ENCODE measurements at places on chromosomes 5 and 9.

GRCh38 chr5:2256691-2257280, 374.1 kb upstream of the IRX4 start:
- no peak for DNase-seq

DNA sequence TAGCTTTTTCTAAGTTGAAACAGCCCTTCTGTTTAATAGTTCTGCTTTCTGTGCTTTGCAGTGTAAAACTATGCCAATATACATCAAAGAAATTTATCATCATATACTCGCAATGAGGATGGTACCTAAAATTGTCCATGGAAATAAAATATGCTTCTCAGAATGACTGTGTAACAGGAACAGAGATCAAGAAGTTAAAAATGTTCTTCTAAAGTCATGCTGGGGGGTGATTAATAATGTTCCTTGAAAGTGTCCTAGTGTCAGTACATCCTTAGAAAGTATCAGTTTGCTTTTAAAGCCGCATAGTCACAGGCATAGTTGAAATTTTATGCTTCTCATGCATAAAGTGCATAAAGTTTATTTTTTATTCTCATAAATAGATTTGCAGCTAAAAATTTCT, 4.0 kb upstream of the LRRC70 start:
- no peak for DNase-seq

- DNase-seq, result no peak
Measured at GRCh38 chr5:144093868-144094267, 76.6 kb downstream of the YIPF5 start.

GRCh38 chr5:141641634-141642267, 5.0 kb downstream of the RELL2 start:
- DNase-seq, result peak; percentile 76

- DNase-seq, result no peak
Measured at GRCh38 chr5:118953652-118954005, 34.7 kb downstream of the DTWD2 start.

DNA sequence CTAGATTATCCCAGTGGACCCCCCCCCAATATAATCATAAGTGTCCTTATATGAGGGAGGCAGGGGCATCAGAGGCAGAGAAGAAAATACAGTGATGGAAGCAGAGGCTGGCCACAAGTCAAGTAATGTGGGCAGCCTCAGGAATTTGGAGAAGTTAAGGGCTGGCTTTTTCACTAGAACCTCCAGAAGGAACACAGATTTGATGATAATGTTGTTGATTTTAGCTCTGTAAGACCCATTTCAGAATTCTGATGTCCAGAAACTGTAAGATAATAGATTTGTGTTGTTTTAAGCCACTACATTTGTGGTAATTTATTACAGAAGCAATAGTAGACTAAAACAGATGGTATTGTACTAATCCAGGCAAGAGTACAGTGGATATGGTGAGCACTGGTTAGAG, 36.3 kb upstream of the LRRTM2 start:
- DNase-seq, result peak; percentile 44

DNA sequence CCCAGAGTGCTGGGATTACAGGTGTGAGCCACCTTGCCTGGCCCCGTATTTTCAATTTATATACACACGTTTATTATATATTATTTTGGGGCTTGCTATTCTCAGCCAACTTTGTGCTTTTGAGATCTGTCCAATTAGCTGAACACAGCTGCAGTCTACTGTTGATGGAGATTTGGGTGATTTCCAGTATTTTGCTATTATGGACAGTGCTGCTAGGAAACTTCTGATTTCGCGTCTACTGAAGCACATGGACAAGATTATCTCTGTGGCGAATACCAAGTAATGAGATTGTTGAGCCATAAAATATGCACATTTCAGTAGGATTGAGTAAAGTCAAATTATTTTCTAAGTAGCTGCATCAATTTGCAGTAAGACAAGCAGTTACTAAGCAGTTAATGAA, 1731.2 kb upstream of the CDH6 start:
- no peak for DNase-seq

DNA sequence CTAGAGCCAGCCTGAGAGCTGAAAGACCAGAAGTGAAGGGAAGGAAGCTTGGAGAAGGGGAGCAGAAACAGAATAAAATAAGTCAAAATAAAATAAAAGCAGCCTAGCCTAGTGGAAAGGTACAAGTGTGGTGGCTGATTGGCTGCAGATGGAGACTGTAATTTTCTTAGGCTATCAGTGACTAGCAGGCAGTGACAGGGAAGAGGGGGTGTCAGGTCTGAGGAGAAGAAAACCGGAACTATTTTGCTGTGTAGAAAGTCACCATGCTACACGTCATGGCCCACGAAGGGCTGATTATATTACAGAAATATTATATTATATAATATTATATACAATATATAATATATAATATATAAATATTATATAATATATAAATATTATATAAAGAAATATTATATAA, 98.1 kb upstream of the TAF11L2 start:
- no peak for DNase-seq

DNA sequence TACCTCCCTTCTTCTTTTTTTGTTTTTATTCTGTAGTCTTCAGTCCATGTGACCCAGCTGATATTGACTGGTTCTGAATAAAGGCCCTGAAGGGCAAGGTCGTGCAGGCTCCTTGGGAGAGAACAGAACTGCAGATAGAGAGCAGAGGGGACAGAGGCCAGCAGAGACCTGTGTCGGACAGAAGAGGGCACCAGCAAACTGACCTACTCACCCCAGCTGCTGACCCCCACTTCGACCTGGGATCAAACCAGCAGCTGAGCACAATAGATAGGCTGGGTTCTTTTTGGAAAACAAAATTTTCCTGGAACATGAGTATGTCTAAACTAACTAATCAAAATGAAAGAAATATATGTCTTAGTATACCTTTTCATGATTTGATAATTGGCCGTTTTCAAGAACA, 695.1 kb downstream of the NR2F1-AS1 start:
- no peak for DNase-seq

GRCh38 chr5:93874080-93874479, 132.7 kb upstream of the POU5F2 start:
- DNase-seq, result peak; percentile 63

DNA sequence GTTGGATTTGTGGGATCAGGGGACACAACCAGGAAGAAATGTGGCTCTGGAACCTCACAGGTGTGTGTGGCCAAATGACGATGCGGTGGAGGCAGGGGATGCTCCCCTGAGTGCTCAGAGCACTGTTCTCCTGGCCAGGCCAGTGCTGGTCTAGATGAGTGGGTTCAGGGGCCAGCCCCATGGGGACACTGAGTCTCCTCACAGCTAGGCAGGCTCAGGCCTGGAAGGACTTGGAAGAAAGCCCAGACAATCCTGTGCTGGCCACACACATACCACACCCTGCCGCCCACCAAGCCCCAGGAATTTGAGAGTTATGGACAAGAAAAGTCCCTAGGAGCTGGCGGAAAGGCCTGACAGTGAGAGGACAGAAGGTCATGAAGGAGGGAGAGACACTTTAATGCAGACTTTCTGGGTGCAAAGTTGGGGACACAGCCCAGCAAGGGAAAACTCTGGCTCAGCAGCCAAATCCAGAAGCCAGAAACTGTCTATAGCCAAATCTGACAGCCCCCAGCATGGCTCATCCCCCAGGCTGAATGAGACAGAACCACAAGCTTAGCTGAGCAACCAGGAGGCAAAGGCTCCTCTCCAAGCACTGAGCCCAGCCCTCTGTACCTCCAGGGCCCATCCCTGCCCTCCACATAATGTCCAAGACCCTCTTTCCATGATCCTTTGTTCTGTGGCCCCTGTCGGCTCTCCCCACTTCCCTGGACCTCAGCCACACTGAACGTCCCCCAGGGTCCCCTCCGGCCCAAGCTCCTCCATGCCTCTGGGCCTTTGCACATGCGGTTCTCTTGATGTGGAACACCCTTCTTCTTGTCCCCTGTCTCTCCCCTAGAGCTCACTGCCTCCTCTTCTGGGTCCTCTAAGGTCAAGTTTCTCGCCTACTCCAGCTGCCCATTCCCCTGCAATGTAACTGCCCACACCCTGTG, 22.4 kb downstream of the LHX6 start:
- peak; percentile 82 for DNase-seq

GRCh38 chr5:133468596-133468995, 143.7 kb downstream of the FSTL4 start:
- DNase-seq, result no peak

DNA sequence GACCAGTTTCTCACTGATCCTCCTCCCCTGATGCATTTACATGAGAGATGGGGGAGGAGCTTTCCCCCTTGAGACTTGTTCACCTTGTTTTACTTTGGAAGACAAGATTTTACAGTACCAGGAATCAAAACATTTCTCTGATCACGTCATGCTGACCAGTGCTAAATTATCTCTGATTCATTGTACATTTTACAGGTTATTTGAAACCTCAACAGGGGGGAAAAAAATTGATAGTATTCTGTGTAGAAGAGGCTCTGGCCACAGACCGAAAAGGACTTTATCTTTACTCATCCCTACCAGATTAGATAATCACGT, 133.9 kb downstream of the GRIA1 start:
- DNase-seq, result no peak

GRCh38 chr5:149265068-149265465, 6.6 kb upstream of the AFAP1L1 start:
- no peak for DNase-seq

GRCh38 chr5:135745897-135746500, 88.5 kb upstream of the SLC25A48 start:
- DNase-seq, result no peak

GRCh38 chr9:121304707-121305106, 36.7 kb downstream of the GSN start:
- DNase-seq, result no peak

- DNase-seq, result no peak
Measured at GRCh38 chr9:102497709-102498108, 497.4 kb upstream of the CYLC2 start.

DNA sequence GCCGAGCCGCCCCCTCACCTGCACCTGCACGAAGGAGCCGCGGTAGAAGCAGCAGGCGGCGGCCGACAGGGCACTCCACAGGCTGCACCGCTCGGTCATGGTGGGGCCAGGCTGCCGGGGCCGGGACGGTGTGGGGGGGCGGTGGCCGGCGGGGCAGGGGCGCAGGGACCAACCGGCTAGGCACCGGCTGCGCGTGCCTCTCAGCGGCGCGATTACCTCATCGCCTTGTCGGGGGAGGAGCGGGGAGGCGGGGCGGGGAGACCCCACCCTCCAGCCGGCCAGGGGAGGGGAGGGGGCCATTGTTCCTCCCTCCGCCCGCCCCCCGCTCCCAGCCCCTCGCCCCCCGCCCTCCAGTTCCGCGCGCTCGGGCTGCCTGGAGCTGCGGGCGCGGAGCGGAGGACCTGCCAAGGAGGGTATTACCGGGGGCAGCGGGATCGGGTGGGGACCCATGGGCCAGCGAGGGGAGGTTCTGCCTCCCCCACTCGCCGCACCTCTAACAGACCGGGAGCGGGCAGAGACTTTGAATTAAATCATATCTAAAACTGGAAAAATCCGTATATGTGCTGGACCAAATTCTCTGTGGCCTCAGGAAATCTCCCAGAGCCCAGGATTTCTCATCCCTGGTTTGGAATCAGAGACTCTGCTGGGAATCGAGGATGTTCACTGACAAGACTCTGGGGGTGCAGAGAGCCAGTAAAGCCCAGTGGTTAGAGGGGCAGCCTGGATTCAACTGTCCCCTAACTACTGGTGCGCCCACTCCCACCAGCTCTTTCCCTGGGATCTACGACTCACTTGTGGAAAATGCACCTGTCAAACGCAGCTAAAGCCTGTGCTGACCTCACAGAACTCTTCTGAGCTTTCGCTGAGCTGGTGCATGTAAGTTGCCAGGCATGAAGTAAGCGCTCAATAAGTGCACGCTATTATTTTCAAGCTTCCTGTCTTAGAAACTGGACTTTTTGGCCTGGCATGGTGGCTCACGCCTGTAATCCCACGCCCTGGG, 20.3 kb upstream of the TOR2A start:
- DNase-seq, result no peak

- no peak for DNase-seq
Measured at GRCh38 chr9:109455861-109456260, 42.2 kb downstream of the PTPN3 start.

GRCh38 chr5:18142831-18143230, 508.6 kb downstream of the TAF11L14 start:
- no peak for DNase-seq

GRCh38 chr9:129934780-129935179, 99.5 kb downstream of the USP20 start:
- peak; percentile 28 for DNase-seq

DNA sequence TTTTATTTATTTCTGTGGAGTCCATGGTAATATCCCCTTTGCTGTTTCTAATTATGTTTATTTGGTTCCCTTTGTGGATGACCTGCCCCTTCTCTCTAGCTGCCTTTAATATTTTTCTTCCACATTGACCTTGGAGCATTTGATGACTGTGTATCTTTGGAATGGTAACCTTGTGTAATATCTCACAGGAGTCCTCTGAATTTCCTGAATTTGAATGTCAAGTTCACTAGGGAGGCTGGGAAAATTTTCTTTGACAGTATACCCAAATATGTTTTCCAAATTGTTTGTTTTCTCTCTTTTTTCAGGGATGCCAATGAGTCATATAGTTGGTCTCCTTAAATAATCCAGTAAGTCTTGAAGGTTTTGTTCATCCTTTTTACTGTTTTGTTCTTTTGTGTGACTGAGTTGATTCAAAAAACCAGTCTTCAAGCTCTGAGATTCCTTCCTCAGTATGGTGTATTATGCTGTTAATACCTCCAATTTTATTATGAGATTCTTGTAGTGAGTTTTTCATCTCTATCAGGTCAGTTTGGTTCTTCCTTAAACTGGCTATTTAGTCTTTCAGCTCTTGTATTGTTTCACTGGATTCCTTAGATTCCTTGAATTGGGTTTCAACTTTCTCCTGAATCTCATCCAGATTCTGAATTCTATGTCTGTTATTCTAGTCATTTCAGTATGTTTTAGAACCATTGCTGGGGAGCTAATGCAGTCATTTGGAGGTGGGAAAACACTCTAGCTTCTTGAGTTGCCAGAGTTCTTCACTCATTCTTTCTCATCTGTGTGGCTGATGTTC, 349.0 kb upstream of the TARS1 start:
- peak; percentile 88 for DNase-seq

DNA sequence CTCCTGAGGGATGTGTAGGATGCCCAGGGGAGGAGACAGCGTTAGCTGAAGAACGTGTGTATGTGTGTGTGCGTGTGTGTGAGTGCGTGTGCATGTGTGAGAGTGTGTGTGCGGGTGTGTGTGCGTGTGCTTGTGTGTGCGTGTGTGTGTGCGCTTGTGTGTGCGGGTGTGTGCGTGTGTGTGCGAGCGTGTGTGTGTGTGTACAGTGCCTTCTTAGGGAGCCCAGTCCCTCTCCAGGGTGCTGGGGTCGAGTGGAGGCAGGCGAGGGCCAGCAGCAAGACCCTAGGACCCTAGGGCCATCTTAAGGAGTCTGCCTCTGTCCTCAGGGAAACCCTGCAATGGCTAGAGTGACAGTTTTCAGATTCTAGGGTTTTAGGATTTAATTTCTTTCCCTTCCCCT, 26.0 kb upstream of the STXBP1 start:
- DNase-seq, result no peak

Measured in fibroblast of skin of back (primary cell).